ENCODE measurements at places on chromosomes 3 and 15.

DNA sequence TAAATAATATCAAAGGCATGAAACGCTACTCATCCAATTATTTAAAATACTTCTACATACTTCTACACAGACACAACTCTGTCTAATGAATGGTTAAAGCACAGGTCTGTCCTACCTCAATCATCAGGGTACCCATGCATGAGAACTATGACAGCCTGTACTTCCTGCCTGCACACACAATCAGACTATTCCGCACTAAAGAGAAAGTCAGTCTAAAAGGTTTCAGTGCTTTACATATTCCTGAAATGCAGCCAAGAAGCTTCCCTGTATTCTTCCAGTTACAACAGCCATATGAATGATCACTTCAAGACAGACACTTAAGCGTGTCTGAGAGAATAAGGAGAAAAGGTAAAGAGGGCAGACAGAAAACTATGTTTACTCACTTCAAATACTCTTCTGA lies 58.8 kb downstream of the TUBGCP4 start:
- no peak for DNase-seq

DNA sequence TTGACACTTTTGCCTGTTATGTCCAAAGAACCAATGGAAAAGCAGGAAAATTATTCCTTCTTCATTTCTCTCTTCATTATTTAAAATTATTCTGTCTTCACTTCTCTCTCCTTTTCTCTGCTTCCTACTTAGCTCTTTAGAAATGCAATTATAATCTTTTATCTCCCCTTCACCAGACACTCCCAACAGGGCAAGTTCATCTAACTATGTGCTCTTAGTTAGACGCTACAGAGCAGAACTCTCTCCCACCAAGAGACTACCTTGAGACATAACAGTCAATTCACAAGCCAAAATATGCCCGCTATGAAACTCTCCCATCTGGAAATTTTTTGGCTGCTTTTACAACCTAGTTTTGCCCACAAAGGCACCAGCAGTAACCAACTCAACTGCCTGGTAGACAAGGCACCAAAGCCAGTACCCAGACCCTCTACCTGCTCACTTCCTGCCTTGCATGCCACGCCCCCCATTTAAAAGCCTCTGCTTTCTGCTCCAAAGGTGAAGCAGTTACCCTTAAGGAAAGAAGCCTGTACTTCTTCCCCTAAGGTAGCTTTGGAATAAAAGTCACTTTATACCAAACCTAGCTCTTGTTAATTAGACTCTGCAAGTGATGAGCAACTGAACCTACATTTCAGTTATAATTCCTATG lies 28.1 kb downstream of the CCRL2 start:
- no peak for DNase-seq

GRCh38 chr3:182258538-182259177 lies 534.6 kb upstream of the ATP11B start:
- peak; percentile 62 for DNase-seq

DNA sequence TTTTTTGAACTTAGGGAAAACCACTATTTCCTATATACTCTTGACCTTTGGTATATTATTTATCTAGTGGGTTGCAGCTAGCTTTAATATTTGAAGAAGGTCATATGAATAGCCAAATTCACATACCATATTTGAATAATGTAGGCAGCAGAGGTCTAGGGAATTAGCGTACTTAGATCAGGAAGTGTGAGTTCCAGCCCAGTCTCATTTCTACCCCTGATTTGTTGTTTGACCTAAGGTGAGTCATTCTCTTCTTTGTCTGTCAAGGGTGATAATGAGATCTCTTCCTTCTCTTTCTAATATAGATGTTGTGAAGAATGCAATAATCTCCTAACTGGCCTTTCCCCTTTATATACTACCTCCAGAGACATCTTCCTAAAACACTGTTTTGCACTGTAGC lies 36.6 kb upstream of the ZPLD1 start:
- no peak for DNase-seq

DNA sequence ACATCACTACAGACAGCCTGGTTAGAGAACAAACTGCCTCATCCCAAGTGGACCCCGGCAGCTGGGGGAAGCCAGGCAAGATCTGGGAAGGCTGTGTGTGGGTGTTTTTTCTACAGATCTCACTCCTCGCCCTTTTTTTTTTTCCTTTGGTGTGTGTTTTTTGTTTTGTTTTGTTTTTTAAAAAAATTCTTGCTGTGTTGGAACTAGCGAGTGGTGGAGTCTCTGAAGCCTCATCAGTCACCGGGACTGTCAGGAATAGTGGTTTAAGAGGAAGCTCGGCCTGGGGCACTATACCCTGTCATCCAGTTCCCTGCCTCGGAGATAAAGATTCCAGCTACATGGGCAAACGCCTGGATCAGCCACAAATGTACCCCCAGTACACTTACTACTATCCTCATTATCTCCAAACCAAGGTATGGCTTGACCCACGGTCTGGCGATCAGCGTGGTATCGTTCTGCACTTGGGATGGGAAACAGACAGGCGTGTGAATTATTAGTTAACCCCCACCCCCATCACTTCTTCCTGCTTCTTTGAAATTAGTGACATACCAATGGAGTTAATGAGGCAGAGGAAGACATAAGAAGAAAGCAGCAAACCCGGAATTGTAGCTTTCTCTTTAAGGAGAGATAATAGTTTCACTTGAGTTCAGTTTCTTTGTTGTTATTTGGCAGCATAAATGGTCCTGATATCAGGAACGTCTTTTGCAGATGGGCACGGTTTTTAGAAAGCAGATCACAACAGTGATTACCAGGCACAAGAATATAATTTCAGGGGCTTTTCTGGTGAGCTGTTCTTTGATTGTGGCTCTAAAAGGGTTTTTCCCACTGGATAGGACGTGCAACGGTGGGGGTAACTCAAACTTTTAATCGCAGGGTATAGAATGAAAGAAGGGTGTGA lies 722 bp downstream of the RBMS3 start:
- DNase-seq, result peak; percentile 47

GRCh38 chr3:71944482-71945065 lies 159.6 kb upstream of the PROK2 start:
- no peak for DNase-seq

DNA sequence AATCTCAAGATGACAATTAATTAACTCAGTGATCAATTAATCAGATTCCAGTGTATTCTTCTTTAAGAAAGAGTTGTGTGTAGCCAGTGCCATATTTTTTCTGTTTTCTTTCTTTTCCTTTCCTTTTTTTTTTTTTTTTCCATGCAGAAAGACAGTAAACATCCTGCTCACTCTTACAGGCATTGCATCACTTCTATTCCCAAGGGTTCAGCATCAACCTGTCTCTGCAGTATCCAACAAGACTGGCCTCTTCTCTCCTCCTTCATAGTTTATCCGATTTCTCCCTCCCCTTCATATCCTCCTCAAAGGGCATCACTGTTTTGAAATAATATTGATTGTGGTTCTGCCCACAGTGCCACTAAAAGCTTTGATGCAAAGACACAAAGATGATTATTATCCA lies 17.0 kb upstream of the SLC9A9 start:
- DNase-seq, result peak; percentile 73

DNA sequence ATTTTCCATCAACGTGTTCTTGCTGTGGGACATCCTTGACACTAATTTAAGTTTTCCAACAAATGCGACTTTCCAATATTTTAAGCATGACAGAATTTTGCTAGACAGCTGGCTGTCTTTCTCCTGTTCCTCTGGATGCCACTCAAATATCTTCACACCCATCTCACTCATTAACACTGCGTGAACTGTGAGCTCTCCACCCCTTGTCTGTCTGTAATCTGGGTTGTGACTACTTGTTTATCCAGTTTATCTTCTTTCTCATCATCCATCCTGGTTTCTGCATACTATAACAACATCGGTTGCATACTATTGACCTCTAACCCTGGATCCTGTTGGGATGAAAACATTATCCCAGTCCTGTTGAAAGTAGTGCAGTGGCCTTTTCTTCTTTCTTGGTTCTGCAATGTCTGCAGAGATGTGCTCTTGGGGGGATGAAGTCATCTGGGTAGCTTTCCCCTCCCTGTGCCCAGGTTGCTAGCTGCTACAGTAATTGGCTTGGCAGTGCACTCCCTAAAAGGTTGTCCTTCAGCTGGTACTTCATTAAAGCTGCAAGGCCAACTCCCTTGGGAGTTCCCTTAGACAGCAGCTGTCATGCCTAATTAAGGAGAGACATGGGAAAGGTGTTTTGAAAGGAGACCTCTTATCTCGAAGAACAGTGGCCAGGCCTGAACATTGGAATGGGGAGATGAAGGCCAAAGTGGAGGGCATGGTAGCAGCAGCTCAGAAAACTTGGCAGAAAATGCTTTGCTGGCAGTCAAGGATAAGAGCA lies 24.7 kb downstream of the KAT2B start:
- no peak for DNase-seq

DNA sequence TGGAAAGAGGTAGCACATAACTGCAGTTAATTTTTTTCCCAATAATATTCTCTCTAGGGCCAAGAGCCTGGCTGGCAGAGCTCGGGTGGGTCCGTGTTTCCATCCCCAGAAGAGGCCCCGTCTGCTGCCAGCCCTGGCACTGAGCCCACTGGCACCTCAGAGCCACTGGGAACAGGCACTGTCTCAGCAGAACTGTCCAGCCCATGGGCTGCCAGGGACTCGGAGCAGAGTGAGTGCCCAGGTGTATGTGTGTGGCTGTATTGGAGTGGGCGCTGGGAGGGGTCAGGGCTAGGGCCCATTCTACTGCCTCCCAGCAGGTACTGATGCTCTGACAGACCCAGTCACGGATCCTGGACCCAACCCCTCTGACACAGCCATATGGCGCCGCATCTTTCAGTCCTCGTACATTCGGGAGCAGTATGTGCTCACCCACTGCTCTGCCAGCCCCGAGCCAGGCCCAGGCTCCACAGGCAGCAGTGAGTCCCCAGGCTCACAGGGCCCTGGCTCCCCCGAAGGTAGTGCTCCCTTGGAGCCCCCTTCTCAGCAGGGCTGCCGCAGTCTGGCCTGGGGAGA lies 8.9 kb downstream of the VWA5B2 start:
- DNase-seq, result no peak

DNA sequence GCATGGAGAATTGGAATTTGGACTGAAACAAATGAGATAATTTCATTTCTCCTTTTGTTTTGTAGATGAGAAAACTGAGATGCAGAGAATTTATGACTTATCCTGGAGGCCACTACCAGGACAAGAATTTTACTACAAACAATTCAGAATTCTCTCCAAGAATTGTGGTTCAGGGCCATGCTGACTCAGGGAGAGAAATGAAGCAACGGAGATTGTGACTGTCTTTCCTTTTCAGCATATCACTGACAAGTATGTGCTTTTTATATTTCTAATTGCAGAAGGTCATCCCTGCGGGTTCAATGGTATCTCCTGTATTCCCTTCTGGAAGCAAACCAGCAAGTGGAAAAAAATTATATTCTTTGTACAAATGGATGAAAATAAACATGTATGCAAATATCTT lies 170.8 kb upstream of the MITF start:
- peak; percentile 62 for DNase-seq

DNA sequence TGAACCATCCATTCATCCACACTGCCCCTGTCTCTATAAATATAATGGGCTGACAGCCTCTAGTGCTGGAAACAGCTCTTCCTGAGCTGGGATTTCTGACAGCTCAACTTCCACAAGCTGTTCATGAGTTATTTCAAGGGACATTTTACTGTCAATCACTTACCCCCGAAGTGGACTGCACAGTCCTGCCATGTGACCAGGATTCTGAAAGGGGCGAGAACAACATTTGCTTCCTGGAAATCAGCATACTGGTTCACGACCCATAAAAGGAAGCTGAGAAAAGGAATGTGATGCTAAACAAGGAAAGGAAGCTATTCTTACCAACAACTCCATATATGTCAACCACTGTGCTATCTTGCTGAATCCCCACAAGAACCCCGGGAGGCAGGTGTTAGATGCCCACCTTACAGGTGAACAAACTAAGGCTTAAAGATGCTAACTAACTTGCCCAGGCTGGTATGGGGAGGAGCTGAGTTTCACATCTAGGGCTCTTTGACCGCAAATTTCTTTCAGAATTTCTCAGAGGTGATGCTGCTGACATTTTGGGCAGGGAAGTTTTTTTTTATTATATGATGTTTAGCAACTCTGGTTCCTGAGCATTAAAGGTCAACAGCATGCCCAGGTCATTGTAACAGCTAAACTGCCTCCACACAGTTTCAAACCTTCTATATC lies 16.5 kb upstream of the REC114 start:
- no peak for DNase-seq

- DNase-seq, result no peak
These were observed 128.8 kb downstream of the FOXP1 start for GRCh38 chr3:71454512-71455403.

- peak; percentile 44 for DNase-seq
These were observed at the start of gene ABHD6 for GRCh38 chr3:58237238-58237940. Gene ABHD6 (plus strand): TSS chr3:58237792. CDS start chr3:58256587, 18,795 bp downstream.

GRCh38 chr3:60056404-60056803 lies 1006.6 kb upstream of the CFAP20DC start:
- DNase-seq, result no peak

DNA sequence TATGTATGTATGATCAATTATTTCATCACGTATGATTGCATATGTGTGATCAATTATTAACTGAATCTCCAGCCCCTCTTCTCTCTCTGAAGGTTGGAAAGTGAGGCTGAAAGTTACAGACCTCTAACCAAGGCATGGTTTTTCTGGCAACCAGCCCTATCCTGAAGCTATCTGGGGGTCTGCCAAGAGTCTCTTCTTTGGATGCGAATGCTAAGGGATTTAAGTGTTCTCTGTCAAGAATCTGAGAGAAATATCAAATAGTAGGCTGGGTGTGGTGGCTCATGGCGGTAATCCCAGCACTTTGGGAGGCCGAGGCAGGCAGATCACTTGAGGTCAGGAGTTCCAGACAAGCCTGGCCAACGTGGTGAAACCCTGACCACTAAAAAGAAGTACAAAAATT lies 8.1 kb downstream of the NKTR start:
- peak; percentile 42 for DNase-seq

DNA sequence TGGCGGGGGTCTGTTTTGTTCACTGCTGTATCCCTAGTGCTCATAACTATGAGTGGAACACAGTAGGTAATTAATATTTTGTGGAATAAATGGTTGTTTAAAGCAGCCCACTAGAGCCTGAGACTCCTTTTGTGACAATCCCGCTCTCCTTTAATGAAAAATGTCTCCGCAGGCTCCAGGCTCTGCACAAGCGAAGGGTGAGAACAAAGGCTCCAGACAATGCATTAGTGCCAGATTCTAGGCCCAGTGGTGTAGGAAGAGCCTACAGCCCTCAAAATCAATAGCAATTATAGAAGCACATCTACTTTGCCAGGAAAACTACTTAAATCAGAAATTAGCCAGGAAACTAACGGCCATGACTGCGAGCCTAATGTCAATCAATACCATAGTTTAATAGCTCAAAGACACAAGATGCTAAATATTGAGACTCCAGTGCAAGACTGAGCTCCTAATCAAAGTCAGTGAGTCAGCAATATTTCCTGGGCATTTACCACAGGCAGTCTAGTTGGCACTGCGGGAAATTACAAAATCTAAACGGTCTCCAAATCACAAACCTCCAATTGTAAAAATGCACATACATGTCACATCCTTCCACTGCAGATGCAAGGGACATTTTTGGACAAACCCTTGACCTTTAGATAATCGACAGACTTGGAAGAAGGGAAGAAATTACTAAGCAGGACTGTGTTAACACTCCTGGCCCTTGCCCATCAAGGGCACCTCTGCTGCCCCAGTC lies 2.3 kb downstream of the ANXA2 start:
- no peak for DNase-seq

GRCh38 chr3:135056084-135056730 lies 261.1 kb downstream of the EPHB1 start:
- no peak for DNase-seq

GRCh38 chr15:43977072-43977884 lies 150.5 kb downstream of the WDR76 start:
- no peak for DNase-seq

- peak; percentile 26 for DNase-seq
These were observed 155.4 kb downstream of the PDZRN3 start for GRCh38 chr3:73469331-73469730.
